ENCODE measurements at places on chromosomes 5 and 9.

DNA sequence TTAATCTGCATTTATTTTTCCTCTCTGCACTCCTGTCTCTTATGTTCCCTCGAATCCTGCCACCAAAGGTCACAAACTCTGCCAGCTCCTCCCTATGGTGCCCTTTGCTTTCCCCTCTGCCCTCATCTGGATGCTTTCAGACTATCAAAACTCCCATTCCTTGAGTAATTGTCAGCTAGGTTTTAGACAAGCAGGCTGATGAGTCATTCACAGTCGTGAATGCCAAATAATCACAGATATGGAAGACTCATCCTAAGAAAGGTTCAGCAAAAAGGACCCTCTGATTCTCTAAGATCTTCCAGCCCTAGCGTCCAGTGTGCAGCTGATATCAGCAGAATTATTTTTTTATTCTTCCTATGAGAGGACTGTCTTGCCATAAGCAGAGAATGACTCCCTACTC is 104.5 kb upstream of the NUDT12 start:
- no peak for DNase-seq

GRCh38 chr5:161396171-161396570 is 150.4 kb downstream of the GABRB2 start:
- DNase-seq = no peak

GRCh38 chr9:85377731-85378289 is 363.9 kb downstream of the AGTPBP1 start:
- no peak for DNase-seq

- DNase-seq = no peak
These were observed 992.1 kb downstream of the DNAH5 start for GRCh38 chr5:12952409-12952808.

GRCh38 chr9:77374266-77374665 is 196.9 kb downstream of the VPS13A start:
- no peak for DNase-seq

- DNase-seq = no peak
These were observed 388.8 kb downstream of the CDK5RAP2 start for GRCh38 chr9:120191141-120191540.

DNA sequence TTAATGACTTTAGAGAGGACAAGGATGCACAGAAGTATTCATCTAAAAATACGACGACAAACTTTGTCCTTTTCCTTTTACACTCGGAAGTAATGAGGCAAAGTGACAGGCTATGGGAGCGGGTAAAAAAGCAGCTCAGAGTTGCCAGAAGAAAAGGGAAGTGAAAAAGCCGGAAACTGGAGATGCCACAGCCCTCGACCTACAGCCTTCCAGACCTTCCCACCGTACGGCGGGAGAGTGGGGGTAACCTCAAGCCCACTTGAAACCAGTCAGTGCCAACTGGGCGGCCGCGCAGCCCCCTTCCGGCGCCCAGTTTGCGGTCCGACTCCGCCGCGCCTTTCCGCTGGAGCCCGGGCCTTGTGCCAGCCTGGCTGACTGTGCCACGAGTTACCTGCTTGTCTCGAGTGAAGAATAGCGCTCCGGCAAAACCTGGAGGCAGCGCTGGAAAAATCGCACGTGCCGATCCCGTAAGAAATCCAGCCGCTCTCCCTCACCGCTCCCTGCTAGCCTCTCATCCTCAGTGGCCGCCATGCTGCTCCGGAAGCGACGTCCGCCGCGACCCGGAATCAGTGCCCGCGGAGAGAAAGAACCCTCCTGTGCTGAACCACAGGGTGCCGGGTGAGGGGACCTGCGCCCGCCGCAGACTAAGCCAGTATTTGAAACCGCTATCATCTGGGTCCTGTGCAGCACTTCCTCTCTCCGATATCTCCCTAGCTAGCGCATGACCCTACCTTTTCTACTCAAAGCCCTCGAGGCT is at the start of gene PGGT1B:
TSS of gene PGGT1B (minus strand) at position 557 of the 757 bp plus-strand sequence. CDS start at position 531, 26 bp downstream.
- peak; percentile 47 for DNase-seq

- no peak for DNase-seq
These were observed 96.3 kb downstream of the CFAP95 start for GRCh38 chr9:69916950-69917349.

DNA sequence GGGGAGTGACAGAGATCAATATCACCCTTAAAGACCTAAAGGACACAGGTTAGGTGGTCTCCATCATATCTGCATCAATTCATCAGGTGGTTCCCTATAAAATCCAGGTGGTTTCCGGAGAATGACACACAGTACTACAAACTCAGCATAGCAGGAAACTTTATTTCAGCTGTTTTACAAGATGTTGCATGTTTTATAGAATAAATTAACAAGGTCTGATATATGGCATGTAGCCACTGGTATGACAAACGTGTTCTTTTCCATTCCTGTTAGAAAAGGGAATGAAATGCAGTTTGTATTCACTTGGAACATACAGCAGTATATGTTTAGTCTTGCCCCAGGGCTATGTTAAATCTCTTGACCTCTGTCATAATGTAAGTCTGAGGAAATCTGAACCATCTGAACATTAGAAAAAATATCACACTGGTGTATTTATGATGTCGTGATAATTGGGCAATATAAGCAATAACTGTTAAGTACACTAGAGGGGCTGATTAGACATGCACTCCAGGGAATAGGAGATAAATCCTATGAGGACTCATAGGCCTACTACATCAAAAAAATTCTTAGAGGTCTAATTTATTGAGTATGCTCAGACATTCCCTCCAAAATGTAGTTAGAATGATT is 42.2 kb upstream of the TNFSF8 start:
- DNase-seq = no peak

DNA sequence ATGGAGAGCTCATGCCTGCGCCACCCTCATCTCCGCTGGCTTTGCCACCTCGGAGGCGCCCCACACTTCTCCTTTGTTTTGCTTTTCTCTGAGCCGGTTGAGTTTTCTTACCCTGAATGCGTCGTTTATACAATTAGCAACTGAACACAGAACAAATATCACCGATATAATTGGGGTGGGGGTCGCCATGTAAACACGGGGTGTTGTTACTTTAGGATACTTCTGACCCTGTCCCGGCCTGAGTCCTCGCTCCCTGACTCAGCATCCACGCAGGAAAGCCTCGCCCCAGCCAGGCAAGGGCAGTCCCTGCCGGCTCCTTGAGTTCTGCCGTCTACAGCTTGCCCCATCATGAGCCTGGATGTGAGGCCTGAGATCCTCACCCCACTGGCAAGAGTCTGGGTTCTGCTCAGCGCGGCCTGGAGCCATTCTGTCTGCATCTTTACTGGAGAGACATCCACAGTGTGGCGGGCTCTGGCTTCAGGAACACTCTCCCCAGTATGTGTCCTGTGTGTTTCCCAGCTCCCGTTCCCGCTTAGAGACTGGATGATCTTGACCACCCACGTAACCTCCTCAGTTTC is 5.5 kb downstream of the NKX2-5 start:
- no peak for DNase-seq

- DNase-seq = no peak
These were observed 16.6 kb upstream of the SARDH start for GRCh38 chr9:133754688-133755227.

DNA sequence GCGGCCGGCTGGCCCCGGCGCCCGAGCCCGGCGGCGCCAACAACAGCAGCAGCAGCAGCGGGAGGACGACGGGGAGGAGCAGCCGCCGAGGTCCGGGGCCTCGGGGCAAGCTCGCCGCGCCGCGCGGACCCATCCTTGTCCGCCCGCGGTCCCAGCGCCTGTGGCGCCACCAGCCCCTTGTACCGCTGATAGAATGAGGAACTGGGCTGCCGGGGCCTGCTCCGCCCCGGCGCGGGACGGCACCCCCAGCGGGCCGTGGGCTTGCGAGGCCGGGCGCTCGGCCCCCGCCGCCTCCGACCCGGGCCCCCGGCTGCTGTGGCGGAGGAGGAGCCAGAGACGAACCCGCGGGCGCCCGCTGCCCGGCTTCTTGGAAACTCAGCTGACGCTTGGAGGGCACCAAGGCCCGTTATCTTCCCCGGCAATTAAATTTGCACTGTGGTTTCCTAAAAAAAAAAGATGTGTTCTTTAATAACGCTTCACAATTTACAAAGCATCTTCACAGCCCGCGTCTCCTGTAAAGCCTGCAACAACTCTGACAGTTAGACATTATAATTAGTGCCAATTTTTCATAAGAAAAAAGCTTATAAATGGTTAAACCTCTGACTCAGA is at the start of gene ARSB:
TSS of gene ARSB (minus strand) at position 195 of the 609 bp plus-strand sequence. CDS start at position 133, 62 bp downstream.
- peak; percentile 33 for DNase-seq

DNA sequence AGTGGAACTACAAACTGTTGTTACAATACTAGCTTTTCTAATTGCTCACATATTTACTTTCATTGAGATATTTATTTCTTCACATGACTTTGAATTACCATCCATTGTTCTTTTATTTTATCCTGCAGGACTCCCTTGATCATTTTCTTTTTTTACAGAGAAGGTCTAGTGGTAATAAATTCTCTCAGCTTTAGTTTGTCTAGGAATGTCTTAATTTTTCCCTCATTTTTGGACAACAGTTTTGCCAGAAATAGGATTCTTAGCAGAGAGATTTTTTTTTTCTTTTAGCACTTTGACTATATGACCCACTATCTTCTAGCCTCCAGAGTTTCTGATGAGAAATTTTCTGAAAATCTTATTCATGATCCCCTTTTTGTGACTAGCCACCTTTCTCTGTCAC is 47.3 kb upstream of the STARD4 start:
- no peak for DNase-seq

- DNase-seq = no peak
These were observed 83.4 kb downstream of the MEGF10 start for GRCh38 chr5:127373858-127374491.

- DNase-seq = no peak
These were observed 96.7 kb upstream of the ALDH1B1 start for GRCh38 chr9:38295764-38296163.

DNA sequence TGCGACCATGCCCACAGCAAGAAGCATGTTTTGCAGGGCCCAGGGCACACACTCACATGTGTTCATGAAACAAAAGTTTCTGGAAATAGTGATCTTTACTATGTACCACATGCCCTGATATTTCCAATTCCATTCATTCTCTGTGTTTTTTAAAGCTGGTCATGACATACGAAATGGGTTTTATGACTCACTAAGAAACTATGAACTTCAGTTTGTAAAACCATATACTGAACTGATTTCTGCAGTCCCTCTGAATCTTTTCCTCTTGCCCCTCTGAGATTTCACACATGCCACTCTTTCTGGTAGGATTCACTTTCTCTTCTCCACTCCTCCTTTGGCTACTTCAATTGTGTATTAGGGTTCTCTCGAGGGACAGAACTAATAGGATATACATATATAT is 416.1 kb upstream of the TRPC7 start:
- no peak for DNase-seq

DNA sequence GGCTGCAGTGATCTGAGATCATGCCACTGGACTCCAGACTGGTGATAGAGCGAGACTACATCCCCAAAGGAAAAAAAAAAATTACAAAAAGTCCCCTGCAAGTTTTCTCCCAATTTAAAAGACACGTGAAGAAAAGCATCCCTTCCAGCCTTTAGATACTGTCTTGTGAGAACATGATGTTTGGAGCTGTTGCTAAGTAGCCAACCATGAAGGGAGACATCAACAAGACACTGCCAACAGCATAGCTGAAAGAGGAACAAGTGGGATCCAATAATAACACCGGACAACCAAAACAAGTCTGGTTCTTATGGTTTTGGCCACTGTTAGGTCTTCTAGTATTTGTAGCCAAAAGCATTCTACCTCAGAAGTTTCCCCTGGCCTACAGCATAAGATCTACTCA is 118.9 kb upstream of the CCDC180 start:
- no peak for DNase-seq

- no peak for DNase-seq
These were observed 99.3 kb downstream of the ACTBL2 start for GRCh38 chr5:57383093-57383861.

GRCh38 chr5:120988491-120988890 is 524.4 kb downstream of the PRR16 start:
- no peak for DNase-seq

- no peak for DNase-seq
These were observed 384.2 kb upstream of the CDH10 start for GRCh38 chr5:25029004-25029403.

GRCh38 chr9:126558051-126558665 is 55.6 kb upstream of the LMX1B start:
- peak; percentile 64 for DNase-seq

GRCh38 chr5:98734646-98735045 is 38.8 kb upstream of the RGMB start:
- no peak for DNase-seq

GRCh38 chr9:126536841-126537465 is 76.8 kb upstream of the LMX1B start:
- no peak for DNase-seq

GRCh38 chr9:36031774-36032555 is 4.7 kb upstream of the RECK start:
- DNase-seq = no peak

GRCh38 chr9:130948266-130948665 is 9.2 kb upstream of the FIBCD1 start:
- no peak for DNase-seq

DNA sequence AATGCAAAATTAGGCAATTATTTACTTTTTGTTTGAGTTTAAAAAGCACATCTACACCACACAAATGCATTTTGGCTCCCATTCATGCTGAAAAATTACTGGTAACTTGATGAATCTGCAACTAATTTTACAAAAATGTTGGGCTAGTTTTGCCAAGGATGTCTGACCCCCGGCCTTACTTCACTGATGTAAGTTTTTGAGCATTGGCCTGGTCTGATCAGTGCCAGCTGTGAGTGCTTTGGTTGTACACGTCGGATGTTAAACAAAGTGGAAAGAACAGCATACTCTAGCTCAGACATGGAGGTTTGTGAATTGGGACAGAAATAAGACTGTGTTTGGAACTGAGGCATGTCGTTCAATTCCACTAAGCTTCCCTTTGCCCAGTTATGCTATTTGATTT is 1044.2 kb downstream of the TLE4 start:
- DNase-seq = no peak

- DNase-seq = no peak
These were observed 306 bp downstream of the TRUB2 start for GRCh38 chr9:128321879-128322403.

GRCh38 chr5:62494772-62495171 is 82.2 kb downstream of the IPO11 start:
- DNase-seq = no peak

DNA sequence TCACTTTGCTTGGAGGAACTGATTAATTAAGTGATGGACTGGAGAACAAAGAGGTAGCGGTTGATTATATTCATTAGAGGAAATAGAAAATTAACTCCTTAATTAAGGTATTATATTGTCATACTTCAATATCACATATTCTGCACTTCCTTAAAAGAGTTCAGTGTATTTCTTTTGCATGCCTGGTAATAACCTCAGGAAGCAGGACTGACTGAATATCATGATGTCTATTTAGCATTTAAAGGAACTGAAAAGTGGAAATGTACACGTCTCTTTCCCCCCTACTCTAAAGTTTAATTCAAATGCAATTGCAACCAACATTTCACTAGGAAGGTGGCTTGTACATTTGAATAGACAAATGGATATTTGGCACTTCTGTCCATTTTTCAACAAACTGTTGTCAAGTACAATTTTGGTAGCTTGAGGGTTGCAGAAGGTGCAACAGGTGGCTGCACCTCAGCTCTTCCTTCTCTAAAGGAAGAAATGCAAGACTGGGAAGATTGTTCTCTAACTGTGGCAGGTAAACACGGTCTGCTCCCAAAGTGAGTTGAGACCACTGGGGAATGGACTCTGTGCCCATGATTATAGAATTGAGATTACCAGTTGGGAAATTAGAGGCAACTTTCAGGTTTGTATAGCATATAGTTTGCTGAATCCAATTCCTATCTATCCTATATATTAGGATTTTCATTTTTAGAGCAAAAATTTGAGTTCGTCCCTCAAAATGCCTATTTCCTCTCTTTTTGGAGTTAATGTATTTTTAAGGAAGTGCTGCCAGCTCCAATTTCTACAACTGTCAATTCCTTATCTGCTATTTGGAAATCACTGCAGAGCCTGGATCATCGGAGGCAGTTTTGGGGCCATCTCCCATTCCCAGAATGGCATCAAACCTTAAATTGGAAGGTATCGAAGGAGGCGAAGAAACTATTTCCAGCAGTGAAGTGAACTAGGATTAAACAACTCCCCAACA is 98.9 kb upstream of the TAF11L2 start:
- DNase-seq = no peak

All from activated CD4-positive, alpha-beta T cell treated with anti-CD3 and anti-CD28 coated beads, Interleukin-2, amount 50 U/mL, for 24 hours (primary cell).